Activated T-cell treated with anti-CD3 and anti-CD28 coated beads for 48 hours (primary cell): ENCODE measurements at places on chromosomes 13 and 19.

DNA sequence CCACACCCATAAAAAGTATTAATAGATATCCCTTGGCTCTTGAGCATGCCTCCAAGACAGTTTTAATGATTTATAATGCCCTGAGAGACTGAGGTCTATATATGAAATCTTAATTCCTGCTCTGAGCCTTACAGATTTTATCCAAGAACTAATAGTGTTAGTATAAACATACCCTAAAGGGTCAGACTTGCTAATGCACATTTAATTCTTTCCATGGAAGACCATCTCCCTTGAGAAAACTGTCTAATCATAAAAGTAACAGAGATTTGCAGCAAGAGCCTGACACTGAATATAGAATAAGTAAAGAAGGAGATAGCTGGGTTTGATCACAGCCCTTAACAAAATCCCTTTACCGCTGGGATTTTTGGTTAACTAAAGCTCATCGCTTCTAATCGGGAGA, 650.8 kb upstream of the KLF12 start:
- no peak for DNase-seq

GRCh38 chr19:12940897-12941296, 2.5 kb downstream of the CALR start:
- no peak for DNase-seq

- DNase-seq, result no peak
Measured at GRCh38 chr19:39247701-39248664, 673 bp downstream of the IFNL4 start.

DNA sequence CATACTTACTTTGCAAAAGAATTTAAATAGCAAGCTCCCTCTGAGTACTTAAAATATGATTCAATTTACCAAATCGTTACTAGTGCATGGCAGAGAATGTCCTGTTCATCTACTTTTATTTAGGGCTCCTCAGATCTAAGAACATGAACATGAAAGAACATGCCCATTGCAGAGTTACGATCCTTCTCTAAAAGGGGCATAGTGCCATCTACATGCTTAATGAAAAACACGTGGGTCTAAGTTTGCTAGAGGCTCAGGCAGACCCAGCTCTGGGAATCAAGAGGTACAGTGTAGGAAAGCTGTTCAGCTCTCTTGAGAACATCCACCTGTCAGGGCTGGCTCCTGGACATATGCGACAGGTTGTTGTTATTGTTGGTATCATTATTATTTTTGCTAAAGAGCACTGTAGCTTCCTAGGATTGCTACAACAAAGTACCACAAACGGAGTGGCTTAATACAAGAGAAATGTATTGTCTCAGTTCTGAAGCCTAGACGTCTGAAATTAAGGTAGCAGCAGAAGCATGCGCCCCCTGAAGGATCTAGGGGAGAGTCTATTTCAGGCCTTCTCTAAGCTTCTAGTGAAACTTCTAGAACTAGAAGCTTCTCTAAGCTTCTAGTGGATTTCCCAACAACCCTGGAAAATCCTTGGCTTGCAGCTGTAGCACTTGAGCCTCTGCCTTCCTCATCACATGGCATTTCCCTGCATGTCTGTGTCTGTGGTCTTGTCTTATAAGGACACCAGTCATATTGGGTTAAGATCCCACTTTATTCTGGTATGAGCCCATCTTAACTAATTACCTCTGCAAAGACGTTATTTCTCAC, 133.9 kb downstream of the DCT start:
- no peak for DNase-seq

GRCh38 chr19:5132206-5132560, 163.3 kb downstream of the KDM4B start:
- DNase-seq, result no peak

- no peak for DNase-seq
Measured at GRCh38 chr19:30074741-30075715, 133.0 kb downstream of the URI1 start.

GRCh38 chr19:13302526-13303270, 152.5 kb downstream of the IER2 start:
- no peak for DNase-seq

- DNase-seq, result peak; percentile 57
Measured at GRCh38 chr19:1862424-1863327, 703 bp downstream of the KLF16 start.

GRCh38 chr13:42373048-42373812, 101.3 kb downstream of the AKAP11 start:
- DNase-seq, result no peak

GRCh38 chr19:825897-826644, 1.6 kb upstream of the AZU1 start:
- no peak for DNase-seq

DNA sequence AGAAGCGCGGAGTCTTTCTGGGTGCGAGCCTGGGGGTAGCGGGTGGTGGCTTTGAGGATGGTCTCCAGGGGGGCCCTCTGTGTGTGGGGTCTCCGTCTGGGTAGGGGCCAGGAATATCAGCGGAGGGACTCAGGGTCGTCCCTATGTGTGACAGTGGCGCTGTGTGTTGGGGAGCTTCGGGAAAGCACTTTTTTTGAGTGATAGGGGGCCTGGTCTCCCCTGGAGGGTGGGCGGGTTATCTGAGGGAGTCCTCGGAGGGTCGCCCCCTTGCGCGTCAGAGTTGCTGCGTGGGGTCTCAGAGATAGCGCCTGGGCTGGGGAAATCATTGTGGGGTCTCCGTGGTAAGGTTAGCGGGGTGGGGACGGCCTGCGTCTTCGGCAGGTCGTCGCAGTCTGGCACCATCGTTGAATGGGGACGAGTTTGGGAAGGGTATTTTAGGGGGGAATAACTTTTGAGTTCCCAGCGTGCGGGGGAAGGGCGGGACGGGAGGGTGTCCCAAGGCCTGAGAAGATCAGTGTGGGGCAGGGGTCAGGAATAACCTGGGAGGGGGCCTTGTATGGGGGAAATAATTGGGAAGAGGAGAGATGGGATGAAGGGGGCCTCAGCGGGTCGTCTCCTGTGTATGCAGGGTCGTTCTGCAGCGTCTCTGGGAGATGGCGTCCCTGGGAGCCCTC, 857 bp downstream of the IER2 start:
- no peak for DNase-seq

DNA sequence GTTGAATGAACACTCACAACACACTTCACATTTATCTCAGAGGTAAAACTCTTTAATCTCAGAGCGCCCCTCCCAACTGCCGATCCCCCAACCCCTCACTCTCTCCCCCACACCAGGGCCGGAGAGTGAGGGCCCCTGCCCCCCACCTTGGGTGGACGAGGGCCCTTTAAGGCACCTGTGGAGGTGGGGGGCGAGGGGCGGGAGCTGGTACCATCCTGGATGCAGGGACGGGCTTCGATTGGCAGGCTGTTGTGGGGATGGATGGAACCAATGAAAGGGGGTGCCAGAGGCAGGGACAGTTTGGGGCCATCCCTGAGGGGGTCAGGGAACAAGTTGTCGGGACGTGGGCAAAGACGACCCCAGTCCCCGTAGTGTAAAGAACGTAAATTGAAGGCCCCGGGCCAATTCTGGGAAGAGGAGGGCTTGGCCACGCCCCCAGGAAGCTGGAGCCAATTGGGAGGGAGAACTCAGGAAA, 1.7 kb upstream of the PNKP start:
- DNase-seq, result no peak

GRCh38 chr13:68888832-68889231, 1218.8 kb upstream of the ATXN8OS start:
- DNase-seq, result no peak

GRCh38 chr19:925087-925525, 729 bp upstream of the ARID3A start:
- DNase-seq, result no peak

DNA sequence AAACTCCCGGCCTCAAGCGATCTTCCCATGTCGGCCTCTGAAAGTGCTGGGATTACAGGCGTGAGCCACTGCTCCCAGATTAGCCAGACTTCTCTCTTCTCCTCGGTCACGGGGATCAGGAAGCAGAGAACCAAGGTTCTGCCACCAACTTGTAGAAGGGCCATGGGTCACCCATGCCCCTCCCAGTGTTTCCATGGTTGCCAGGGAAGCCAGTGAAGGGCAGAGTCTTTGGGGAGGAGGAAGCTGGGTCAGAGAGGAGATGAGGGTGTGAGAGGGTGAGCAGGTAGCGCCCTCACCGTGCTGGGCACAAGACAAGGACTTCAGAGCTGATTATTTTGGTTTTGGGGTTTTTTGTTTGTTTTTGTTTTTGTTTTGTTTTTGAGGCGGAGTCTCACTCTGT, 77.1 kb downstream of the GNG7 start:
- DNase-seq, result no peak

DNA sequence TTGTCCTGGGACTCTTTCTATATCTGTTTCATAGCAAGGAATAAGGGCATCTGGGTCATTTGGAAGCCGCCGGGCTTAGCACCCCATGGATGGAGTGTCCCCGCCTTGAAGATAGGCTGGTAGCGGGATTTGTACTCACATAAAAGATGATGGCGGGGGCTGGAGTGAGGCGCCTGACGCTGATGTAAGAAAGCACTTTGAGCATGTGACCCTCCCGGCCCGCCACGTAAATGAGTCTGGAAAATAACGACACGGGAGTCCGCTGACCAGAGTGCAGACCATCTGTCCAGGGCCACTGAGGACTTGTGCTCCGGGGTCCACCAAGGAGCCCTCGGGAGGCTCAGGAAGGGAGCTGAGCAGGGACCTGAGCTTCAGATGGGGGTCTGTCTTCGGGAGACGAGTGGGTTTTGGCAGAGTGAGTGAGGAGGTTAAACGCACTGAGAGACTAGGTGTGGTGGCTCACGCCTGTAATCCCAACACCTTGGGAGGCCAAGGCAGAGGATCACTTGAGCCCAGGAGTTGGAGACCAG, 25.8 kb downstream of the SLC7A9 start:
- no peak for DNase-seq

DNA sequence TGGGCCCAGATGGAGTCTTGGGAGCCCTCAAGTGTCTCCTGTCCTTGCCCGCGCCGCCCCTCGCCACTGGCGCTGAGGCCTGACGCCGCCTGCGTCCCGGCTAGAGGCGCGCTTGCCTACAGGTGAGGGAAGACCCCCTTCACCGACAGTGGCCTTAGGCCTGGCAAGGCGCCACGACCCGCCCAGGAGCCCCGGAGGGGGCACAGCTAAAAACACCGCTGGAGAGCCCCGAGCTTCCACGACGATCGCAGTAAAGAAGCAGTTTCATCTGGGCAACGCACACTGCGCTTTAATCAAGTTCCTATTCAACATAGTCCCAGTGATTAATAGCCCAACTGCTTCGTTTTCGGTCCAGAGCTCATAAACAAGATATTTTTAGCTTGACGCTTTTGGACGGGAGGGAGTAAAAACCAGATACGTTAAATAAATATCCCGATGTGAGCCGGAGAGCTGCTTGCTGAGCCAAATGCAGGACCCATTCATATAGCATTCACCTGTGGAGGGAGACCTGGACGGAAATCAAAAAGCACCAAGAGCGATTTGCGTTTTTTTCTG, 1.5 kb upstream of the CEBPA start:
- no peak for DNase-seq

- DNase-seq, result no peak
Measured at GRCh38 chr13:103101500-103101899, 35.3 kb upstream of the SLC10A2 start.

- no peak for DNase-seq
Measured at GRCh38 chr13:33111414-33112110, 95.3 kb downstream of the KL start.

GRCh38 chr19:45677351-45678230, 9.6 kb downstream of the GIPR start:
- peak; percentile 85 for DNase-seq

- no peak for DNase-seq
Measured at GRCh38 chr19:40580619-40581018, 3.9 kb downstream of the SHKBP1 start.

DNA sequence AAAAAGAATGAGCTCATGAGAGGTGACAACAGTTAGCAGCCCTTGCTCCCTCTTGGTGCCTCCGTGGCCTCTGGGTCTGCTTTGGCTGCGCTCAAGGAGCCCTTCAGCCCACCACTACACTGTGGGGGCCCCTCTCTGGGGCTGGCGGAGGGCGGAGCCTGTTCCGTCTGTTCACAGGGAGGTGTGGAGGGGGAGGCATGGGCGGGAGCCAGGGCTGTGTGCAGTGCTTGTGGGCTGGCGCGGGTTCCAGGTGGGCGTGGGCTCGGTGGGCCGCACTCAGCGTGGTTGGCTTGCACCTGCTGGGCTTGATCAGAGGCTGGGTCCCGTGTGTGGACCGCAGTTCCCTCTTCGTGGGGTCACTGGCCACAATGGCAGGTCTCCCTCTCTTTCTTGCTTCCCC, 953.4 kb upstream of the PRR20A start:
- no peak for DNase-seq

GRCh38 chr13:110391273-110391672, 84.2 kb downstream of the COL4A2 start:
- no peak for DNase-seq

DNA sequence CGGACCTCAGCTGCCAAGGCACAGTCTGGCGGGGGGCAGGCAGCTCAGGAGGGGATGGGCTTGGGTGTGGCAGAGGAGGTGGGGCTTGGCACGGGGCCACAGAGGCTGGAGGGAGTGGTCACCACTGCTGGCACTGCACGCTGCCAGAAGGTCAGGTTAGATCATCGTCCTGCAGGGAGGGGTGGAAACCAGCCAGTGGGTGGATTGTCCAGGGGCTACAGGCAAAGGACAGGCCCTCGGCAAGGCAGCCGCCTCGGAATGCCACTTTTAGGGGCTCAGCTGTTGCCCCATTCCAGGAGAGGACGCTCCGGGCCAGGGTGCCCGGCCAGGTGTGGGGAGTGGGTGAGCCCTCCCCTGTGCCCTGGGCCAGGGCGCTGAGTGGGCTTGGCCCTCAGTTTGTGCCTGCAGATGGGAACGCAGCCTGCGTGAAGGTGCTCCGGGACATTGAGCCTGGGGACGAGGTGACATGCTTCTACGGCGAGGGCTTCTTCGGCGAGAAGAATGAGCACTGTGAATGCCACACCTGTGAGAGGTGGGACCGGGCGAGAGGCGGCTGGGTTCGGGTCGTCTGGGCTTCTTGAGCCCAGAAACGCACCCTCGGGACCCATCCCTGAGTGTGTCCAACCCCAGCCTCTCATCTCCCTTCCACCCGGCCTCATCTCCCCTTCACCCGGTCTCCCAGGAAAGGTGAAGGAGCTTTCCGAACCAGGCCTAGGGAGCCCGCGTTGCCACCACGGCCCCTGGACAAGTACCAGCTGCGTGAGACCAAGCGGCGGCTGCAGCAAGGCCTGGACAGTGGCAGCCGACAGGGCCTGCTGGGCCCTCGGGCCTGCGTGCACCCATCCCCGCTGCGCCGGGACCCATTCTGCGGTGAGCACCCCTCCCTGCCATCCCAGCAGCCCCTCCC, 6.4 kb downstream of the KMT5C start:
- DNase-seq, result no peak

DNA sequence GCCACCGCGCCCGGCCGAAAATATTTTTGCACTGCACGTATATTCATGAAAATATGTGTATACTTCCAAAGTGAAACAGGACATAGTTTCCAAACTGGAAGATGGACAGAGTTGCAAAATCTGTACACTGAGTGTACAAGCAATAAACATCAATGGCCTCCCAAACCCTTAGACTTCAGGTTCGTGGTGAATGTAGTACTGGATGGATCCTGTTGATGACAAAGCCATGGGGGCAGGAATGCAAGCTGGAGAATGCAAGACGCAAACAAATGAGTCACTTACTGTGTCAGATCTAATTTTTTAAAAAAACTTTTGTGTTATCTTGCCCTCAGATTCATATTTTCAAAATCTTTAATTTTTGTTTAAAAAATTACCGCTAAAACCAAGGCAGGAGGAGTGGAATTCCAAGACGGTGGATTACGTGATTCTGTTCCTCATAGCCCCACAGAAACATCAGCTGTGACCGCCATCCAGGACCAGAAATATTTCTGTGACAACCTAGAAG, 12.7 kb upstream of the LILRA2 start:
- DNase-seq, result no peak

- DNase-seq, result no peak
Measured at GRCh38 chr13:58032676-58033460, 401.3 kb downstream of the PCDH17 start.
